ENCODE measurements at places on chromosomes 16 and 17. TPM values are rescaled to one million over a fixed set of nuclear protein-coding genes. Genes with fewer than 3 reads are reported as not detected.

DNA sequence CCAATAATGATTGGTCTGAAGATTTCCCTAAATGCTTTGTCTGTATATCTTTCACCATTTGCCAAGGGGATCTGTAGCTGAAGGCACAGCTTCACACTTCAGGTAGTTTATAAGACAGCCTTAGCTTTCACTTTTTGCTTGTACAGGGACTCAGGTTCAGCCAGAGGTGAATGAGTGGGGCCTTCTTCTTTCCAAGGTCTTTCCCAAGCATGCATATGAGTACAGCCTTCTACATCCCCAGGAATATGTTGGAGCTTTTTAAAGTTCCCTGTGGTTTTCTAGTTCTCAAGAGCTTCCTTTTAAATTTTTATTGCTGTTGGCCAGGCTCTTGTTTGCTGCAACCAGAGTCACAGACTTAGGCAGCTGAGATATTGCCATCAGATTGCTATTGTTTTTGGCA, 17.9 kb upstream of the SPDYE4 start:
- DNase-seq, result no peak

GRCh38 chr17:79927688-79928501, 88.7 kb upstream of the CBX4 start:
- no peak for DNase-seq

- DNase-seq, result no peak
Observed at GRCh38 chr16:49599281-49599680, 225.7 kb downstream of the C16orf78 start.

The FAM171A2 gene
- 0.86 TPM for total RNA-seq

DNA sequence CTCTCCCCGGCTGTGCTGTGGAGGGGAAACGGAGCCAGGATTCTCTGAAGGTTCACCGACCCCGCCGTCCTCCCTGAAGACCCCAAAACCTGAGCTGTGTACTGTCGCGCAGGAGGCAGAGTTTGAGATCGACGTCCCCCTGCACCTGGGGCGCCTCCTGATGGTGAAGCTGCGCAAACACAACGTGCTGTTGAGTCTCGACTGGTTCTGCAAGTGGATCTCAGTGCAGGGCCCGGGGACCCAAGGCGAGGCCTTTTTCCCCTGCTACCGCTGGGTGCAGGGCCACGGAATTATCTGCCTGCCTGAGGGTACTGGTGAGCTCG, 62.6 kb upstream of the TEKT1 start:
- no peak for DNase-seq

The TBC1D10B gene
- total RNA-seq, result 37.7 TPM

- no peak for DNase-seq
Observed at GRCh38 chr17:31433091-31433790, 41.8 kb downstream of the RAB11FIP4 start.

DNA sequence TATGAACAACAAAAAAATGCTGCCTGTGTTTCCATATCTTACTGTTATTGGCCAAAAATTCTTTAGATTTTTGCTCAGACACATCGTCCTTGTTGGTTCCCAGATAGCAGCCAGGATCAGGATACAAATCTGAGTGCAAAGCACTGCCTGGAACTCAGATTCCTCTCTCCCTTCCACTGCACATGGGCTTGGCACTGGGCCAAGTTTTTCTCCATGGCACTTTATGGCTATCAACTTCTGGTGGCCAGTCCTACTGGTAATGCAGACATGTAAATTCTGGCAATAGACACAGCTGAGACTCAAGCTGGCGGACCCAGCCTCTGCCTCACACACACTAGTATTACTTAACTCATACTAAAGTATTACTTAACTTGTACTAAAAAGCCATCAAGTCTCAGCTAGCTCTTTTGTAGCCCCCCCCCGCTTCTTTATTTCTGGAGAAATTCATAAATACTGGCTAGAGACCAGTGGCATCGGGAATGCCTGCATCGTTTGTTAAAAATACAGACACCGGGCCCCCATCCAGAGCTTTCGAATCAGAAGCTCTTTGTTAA, 181.2 kb upstream of the COX10 start:
- DNase-seq, result peak; percentile 33

GRCh38 chr16:85716022-85716679, 27.4 kb upstream of the GINS2 start:
- DNase-seq, result no peak

DNA sequence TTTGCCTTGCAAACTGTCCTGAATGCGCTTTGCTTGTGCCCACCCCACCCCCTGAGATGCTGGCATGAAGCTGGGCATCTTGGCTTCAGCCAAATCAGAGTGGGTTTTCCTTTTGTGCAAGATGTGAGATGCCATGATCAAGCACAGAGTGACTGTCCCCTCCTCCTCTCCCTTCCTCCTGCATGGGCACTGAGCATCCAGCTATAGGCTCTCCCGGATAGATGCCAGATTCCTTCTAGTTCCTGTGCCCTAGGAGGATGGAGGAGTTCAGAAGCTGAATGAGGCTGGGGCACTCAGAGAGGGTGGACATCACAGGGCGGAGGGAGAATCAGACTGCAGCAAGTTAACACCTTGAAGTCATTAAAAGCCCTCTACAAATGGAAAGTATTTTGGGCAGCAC, 384.1 kb upstream of the CCL2 start:
- no peak for DNase-seq

The UBALD2 gene
- 5.6 TPM for total RNA-seq

DNA sequence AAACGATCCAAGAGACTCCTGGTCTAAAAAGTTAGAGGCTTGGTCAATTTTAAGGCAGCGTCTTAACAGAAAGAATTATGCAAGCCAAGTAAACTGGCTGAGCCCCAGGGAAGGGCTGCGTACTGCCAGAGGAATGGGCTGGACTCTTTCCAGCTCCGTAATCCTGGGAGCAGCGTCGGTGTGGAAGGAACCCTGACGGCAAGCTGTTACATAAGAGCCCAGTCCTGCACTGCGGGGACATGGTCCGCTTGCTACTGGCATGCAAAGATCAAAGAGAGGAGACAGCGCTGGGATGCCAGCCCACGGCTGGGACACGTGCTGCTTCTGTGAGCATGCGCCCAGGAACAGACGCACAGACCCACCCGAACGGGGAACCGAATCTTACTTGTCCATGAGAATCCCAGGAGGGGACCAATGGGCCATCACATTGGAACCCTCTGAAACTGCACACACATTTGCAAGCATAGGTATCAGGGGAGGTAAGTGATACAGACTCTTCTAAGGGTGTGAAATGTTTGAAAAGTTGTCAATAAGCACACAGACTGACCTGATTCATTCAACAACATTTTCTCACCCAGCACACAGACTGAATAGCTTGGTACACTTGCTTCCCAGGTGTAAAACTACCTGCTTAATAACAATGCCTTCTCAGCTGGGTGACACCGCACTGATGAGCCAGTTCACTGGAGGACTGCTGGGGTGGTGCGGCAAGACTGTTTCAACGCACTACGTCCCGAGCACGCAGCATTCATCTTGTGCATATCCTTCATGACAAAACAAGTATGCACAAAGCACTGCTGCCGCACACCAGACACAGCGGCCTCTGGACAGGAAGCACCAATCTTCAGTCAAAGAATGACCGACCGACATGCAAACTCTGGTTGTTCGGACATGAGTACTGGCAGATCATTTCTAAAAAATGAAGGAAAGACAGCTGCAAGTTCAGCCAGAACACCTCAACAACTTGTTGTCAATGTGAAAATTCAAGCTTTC, 94.9 kb downstream of the ANKRD11 start:
- DNase-seq, result peak; percentile 99

DNA sequence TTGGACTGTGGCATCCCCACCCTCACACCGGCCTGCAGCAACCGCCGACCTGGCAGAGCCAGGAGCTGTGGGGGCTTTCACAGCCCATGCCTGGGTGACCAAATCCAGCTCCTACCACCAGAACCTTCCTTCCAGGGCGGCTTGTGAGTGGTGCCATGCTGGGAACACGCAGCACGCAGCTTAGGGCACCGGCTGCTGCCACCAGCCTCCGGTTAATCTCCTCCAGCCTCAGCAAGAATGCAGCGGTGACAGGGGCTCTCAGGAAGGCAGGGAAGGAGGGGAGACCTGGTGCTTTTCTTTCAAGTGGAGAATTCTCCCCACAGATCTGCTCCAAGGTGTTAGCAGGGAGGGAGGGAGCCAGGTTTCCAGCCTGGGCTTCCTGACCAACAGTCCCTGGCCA, 32.3 kb upstream of the ANKRD40CL start:
- DNase-seq, result no peak

DNA sequence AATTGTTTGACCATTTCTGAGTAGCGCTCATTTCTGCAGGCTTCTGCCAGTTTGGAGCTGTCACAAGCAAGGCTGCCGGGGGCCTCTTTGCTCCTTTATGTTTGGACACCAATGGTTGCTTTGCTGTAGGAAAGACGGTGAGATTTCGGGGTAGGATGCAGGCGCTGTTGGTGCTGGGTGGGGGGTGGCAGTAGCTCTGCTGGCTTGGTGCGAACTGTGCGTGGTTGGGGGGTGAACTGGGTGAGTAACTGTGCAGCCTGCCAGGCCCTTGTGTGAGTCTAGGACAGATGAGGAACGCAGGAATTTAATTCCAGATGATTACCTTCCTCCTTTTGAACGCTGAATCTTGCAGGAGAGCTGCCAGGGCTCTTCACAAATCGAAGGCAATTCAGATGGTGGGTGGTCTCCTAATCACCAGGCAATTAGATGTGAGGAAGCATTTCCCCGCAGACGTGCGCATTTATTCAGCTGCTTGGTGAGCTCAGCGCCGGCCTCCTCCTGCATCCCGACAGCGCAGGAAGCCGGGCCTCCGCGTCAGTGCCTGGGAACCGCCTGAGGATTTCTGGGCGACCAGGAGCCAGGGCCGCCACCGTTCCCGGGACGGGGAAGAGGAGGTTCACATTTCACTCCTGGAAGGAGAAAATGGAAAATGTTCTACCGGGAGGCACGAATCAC, 154.4 kb downstream of the FOXL1 start:
- peak; percentile 4 for DNase-seq

The APOBR gene
- total RNA-seq, result not detected

DNA sequence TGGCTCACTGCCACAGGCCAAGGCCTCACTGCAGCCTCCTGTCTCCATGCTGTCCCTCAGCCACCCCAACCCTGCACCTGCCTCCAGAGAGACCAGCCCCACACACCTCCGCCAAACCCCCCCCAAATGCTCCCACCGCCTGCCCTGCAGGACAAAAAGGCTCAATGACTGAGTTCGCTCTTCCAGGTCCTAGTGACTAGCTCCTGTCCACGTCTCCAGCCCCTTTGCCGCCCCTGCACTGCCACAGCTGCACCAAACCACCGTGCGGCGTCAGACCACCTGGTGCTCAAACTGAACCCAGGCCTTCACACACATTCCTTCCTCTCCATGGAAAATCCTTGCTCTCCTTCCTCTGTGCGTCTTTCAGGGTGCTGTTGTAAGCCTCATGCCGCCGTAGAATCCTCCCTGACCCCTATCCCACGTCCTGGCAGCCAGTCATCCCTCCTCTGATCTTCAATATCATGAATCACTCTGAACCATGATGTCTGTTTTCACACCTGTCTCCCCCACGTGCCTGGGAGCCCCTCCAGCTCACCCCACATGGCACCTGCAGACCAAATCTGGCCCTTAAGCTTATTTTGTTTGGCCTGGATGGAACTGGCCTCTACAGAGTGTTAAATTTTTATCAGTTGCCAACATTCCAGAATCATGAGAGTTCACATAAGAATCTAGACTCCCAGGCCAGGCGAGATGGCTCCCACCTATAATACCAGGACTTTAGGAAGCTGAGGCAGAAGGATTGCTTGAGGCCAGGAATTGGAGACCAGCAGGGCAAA, 4.3 kb upstream of the GSG1L start:
- peak; percentile 8 for DNase-seq

DNA sequence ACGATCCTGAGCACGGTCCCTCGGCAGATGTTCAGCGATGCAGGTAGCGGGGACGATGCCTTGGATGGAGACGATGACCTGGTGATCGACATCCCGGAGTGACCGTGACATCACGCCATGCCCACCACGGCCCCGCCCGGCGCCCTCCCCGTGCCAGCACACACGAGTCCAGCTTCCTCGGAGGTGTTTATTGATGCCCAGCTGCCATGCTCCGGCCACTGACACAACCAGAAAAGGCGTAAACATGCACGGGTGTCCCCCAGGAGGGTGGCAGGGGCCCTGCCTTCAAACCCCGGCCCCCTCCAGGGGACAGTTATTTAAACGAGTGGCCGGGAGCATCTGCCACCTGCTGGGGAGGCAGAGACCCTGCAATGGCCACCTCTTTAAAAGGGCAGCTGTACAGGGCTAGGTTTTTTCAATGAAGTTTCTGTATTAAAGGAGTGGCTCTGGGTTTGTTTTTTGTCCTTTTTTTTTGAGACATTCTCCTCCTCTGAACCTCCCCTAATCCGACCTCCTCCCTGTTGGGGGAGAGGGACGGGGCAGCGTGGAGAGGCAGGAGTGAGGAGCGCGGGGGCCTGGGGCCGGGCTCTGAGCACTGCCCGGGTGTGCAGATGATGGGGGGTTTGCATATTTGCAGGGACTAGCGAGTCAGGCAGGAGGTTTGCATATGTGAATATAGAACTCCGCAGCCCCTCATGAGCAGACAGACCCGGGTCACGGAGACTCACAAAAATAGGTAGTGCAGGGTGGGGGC, 5.3 kb downstream of the DOC2A start:
- peak; percentile 48 for DNase-seq

GRCh38 chr16:11783319-11784037, 13.6 kb downstream of the ZC3H7A start:
- DNase-seq, result peak; percentile 27

DNA sequence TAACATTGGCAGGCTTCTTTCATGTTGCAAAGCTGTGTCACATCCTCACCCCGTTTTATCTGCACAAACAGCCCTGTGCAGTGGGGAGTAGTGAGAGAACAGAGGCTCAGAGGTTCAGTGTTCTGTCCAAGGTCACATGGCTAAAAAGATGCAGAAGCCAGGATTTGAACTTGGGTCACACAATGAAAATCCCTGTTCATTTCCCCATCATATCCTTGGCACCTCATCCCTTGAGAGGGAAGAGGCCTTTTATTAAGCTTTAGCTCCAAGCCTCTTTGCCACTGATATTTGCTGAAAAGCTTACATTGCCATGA, 106.6 kb downstream of the AMFR start:
- no peak for DNase-seq

The NPIPB13 gene
- not detected for total RNA-seq

DNA sequence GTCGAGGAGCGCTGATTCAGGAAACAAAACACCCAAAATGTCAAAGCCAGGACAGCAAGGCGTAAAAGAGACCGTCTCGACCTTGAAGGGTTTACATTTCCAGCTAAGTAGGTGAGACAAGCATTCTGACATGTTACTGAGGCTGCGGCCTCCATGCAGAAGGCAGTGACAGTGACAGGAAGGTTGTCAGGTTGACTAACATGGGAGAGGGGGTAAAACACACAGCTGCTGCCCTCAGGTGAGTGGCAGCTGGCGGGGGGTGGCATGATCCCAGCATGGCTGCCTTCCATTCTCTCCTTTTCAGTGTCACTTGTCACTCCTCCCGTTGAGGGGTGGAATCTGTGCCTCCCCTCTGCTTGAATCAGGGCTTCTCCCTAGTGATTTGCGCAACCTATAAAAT, 31.9 kb upstream of the CRHR1 start:
- DNase-seq, result no peak
